ENCODE measurements at places on chromosomes 7 and 10.

DNA sequence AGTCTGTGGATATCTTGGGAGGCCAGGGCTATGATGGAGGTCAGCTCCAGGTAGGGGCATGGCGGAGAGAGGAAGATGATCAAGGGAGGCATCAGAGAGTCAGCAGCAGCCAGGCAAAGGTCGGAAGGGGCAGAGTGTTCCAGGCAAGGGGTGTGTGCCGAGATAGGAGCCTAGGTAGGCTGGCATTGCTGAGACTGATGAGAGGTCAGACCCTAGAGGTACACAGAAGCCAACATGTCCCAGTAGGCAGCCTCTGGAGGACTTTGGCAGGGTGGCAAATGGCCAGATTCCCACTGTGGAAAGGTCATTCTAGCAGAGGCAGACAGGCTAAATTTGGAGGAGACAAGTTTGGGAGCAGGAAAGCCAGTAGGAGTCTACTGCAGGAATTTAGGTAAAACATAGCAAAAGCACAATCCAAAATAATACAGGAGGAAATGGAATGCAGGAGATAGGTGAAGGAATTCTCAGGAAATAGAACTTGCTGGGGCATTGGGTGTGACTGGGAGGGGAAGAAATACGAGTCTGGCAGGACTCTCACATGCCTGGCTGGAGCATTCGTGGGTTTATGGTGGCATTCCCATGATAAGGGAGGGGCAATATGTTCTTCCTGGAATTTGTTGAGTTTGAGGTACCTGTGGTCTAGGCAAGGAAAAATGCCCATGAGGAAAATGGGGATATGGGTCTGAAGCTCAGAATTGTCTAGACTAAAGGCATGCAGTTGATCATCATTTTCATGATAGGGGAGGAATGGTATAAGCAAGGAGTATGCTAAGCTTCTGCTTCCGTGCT is 25.7 kb downstream of the TMEM176A start:
- no peak for DNase-seq

- no peak for DNase-seq
These were observed 415.1 kb upstream of the C7orf33 start for GRCh38 chr7:148175512-148175911.

DNA sequence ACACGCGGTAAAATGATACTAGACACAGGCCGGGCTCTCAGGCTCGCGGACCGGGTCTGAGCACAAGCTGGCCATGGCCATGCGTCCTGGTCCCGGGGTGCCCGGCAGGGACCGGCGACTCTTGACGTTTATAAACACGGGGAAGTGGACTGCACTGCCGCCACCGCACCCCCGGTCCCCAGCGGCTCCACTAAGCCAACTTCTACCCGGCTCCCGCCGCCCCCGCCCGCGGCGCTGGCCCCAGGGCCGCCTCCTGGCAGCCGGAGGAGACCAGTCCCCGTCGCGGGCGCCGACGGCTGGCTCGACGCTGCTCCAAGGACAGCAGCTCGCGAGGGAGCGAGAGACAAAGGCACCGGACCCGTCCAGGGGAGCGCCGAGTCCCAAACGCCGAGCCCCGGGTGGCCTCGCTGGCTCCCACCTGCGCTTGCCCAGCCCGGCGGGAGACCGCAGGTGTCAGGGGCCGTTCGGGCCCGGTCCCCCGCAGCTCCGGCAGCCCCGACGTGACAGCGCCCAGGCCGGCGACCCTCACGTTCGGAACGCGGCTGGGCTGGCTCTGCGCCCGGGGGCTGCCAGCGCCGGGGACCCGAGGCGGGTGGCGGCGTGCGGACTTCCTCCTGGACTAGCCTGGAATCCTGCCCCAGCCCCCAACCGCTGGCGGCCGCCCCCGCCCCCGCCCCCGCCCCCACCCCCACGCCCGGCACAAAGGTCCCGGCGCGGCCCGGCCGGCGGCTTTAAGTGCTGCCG is 517 bp downstream of the ITGB1 start:
- peak; percentile 46 for DNase-seq

GRCh38 chr7:979886-980571 is 3.0 kb upstream of the CYP2W1 start:
- no peak for DNase-seq

- DNase-seq = no peak
These were observed 583.5 kb downstream of the PTPRN2 start for GRCh38 chr7:158004123-158004490.

All from memory B cell (primary cell).